Central memory CD4-positive, alpha-beta T cell (primary cell): ENCODE measurements at places on chromosomes 1 and 21.

DNA sequence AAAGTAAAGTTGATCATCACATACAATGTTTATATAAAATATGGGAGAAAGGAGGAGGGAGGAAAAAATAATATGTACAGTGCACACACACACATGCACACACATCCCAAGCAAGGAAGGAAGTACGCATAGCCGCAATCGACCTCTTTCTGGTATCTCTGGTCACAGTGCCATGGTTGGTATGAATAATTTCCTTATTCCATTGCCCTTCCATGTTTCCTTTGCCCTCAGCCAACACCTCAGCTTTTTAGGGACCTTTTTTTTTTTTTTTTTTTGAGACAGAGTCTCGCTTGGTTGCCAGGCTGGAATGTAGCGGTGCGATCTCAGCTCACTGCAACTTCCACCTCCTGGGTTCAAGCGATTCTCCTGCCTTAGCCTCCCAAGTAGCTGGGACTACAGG, 20.6 kb downstream of the CITED4 start:
- no peak for DNase-seq

DNA sequence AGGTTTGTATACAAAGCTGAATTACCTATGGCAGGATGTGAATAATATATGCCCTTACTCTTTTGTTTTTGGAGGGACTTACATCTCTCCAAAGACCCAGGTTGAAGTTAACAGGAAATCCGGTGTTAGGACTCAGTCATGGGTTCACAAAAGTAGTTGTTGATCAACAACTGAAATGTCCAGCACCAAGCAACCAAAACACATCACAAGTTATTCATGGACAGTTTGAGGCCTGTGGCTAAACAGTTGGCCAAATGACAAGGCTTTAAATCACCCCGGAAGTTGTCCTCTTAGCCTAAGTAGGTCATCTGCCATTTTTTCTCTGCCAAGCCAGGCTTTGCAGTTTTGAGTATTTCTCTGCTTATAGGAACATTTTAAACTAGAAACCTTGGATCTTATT, 89.9 kb downstream of the CD247 start:
- no peak for DNase-seq

GRCh38 chr1:246213036-246213435, 294.0 kb downstream of the SMYD3 start:
- DNase-seq, result no peak

DNA sequence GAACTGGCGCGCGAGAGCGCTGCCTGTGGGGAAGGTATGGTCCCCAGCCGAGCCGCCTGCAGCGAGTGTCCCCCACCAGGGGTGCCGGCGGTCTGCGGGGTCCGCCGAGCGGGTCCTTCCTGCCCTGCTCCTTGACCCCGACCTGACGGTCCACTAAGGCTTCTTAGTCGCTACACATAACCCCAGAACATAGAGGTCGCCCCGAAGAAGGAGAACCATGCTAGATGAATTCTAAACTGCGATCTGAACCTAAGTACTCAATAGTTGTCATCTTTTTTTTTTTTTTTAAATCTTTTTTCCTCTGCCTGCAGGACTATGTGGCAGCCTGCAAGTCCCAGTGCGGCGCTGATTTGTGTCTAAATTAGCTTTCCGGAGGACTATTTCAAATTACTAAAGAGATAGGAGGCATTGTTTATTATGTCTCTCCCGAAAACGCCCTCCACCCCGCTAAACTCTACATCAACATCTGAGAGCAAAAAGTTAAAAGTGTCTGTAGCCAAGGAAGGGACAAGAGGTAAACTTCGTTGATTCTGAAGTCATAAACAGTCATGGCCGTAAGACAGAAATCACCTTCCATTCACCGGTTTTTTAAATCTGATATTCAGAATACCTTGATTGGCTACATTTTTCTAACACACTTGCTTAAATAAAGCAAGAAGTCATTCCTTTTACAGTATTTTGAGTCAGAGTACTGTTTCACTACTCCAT, 476 bp downstream of the AXDND1 start:
- no peak for DNase-seq

DNA sequence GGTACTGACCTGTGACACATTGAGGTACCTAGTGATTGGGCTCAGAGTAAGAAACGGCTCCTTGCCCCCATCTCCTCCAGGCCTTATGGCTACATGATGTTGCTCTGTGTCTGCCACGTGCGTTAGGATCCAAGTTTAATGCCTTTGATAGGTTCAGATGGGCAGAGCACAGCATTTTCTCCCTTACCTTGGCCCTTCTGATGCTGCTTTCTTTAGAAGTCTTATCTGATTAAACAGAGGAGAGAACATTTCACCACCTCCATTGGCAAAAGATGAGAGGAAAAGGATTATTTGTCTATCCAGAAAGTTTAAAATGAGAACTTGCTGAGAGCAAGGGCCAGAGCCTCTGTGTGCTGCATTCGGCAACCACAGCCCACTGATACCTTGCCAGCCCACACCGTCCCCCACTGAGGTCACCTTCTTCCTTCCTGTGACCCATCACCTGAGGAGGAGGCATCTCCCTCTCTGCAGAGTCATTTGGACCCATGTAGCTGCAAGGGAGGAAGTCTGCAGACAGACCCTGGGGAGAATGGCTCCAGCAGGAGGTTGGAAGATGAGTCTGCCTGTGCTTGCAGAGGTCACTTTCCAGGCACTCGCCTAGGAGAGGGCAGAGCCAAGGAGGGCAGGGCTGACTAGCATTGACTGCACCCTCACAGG, 16.7 kb downstream of the SHISA4 start:
- DNase-seq, result no peak

- DNase-seq, result no peak
Observed at GRCh38 chr1:71156590-71156989, 75.8 kb upstream of the ZRANB2 start.

- DNase-seq, result no peak
Observed at GRCh38 chr1:178031856-178032320, 62.0 kb upstream of the RASAL2 start.

DNA sequence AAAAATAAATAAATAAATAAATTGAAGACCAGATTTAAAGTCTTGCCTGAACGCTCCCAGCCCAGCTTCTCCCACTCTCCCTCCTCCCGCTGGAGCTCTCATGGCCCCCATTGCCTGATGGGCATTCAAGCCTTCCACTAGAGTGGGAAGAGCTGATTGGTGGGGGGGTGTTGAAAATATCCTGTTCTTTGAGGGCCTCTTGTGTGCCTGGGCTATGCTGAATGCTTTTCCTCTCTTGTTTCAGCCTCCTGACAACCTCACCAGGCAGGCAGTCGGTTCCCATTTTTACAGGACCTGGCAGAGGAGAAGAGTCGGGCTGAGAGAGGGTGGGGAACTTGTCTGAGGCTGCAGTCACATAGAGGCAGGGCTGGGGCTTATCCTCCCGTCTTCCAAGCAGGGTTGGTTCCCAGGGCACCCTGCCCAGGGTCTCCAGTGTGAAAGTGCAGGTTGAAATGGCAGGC, 59.2 kb upstream of the SSBP3 start:
- DNase-seq, result no peak

GRCh38 chr1:7366286-7366954, 404.7 kb upstream of the VAMP3 start:
- DNase-seq, result no peak

GRCh38 chr1:109603229-109603628, 16.2 kb downstream of the GNAT2 start:
- DNase-seq, result peak; percentile 32

DNA sequence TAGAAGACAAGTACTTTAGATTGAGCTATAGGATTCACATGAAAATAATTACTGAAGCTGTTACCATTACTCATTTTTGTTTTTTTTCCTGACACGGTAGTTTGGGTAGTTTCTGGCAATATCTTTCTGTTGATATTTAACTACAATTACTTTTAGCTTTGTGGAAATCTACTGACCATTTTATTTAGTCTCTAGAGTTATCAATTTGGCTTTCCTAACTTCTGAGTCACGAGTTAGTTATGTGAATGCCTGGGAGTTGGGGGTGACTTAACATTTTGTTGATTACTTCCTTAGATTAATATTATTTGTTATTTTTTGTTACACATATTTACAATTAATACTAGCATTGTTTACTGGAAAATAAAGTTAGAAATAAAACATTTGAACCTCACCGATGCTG, 160.6 kb downstream of the HMCN1 start:
- no peak for DNase-seq

GRCh38 chr1:61253912-61254633, 171.7 kb downstream of the NFIA start:
- DNase-seq, result no peak

DNA sequence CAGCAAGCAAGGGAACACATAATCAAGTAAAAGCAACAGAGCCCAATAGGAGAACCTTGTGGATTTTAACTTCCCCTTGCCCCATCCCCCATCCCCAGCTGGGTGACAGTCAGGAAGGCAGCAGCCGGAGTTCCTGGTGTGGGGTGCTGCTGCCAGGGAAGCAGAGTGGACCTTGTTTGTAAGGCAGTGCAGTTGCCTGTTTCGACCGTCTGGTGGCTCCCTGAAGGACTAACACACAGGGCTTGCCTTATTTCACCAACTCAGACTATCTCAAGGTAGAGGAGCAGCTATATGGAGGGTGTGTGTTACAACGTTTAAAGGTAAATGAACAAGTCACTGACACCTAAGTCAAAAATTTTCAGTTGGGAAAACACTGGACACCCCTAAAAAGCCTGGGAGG, 6.6 kb downstream of the KRTAP10-8 start:
- DNase-seq, result no peak
